ENCODE measurements at places on chromosomes 1 and 21.
A peak's percentile ranks its signal among the peaks of the same experiment; 100 is the strongest.

DNA sequence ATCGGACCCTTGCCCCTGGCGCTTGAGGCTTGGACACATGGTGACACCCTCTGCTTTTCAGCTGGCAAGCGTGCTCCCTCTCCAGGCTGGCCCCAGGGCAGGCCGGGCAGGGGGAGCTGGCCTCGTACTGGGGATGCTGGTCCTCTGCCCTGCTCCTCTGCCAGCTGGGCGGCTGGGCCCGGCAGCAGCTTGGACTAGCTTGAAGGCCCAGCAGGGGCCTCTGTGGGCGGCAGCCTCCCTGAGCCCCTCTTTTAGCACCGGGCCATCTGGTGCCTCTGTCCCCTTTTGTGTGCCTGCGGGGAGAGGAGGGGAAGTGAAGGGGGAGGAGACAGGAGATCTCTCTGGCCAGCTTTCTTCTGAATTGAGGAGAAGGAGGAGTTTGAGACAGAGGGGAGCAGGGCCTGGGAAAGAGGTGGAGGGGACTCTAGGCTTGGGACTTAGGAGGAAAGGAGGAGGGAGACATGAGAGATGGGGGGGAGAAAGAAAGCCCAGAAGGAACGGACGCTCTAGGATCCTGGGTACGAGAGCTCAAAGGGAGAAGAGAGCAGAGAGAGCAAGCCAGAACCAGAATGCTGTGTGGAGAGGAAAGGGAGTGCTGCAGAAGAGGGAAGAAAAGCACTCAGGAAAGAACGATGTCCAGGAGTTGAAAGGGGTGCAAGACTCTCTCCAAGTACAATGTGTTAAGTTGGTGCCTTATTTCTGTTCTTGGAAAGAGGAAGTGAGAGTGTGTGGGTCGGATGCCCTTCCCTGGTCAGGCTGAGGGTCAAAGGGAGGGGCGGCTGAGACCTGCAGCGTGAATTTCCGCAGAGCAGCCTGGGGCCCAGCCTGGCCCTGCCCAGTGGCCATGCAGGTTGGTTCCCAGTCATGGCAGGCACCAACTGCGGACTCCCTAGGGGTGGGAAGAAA lies 40.3 kb downstream of the IER5 start:
- peaks cover 7% of the 10 kb centered on the region for H3K27me3 ChIP-seq
- peaks cover 60% of the 10 kb centered on the region for H3K4me1 ChIP-seq
- H3K36me3 ChIP-seq = no peaks in the 10 kb centered on the region

DNA sequence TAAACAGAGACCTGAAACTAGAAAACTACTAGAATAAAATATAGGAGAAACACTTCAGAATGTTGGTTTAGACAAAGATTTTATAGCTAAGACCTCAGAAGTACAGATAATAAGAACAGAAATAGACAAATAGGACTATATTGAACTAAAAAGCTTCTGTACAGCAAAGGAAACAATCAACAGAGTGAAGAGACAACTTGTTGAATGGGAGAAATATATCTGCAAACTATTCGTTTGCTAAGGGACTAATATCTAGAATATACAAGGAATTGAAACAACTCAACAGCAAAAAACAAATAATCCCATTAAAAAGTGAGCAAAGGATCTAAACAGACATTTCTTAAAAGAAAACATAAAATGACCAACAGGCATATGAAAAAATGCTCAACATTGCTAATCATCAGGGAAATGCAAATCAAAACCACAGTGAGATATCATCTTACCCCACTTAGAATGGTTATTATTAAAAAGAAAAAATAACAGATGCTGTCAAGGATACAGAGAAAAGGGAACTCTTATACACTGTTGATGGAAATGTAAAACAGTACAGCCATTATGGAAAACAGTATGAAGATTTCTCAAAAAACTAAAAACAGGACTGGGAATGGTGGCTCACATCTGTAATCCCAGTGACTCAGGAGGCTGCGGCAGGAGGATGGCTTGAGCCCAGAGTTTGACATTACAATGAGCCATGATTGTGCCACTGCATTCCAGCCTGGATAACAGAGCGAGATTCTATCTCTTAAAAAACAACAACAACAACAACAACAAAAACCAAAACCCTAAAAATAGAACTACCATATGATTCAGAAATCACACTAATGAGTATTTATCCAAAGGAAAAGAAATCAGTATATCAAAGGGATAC lies 37.3 kb upstream of the ZSWIM5 start:
- H3K36me3 ChIP-seq = peaks cover 45% of the 10 kb centered on the region
- H3K4me1 ChIP-seq = no peaks in the 10 kb centered on the region
- H3K4me3 ChIP-seq = no peak overlapping the region
- H3K27me3 ChIP-seq = peaks cover 3% of the 10 kb centered on the region

DNA sequence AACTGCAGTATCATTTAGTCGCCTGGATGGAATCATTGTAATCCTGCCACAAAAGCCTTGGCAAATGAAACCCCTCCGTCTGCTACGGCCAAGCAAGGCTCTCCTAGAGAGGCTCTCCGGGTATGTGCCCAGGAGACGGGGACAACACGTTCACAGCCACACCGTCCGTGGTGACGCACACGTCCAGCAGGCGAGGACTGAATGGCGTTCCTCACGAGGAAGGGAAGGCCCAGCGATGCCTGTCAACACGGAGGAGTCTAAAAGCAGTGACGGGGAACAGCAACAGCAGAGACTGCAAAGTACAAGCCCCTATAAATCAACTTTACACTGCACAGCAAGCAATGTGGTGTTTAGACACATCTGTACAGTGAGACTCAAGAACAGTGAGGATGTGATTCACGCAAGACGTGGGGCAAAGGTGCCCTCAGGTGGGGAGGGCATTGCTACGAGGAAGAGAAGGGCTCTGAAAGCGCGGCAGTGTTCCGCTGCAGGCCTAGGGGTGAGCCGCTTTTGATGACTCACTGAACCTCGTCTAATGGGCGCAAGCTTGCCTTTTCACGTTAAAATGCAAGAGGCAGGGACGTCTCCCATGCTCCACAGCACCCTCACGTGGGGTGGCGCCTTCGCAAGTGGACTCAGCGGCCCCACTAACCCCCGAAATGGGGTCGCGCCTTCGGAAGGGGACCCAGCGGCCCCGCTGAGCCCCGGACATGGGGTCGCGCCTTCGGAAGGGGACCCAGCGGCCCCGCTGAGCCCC lies 6.8 kb downstream of the WRAP73 start:
- H3K36me3 ChIP-seq = peaks cover 21% of the 10 kb centered on the region
- H3K4me3 ChIP-seq = no peak overlapping the region
- DNase-seq = peak; percentile 10
- H3K27me3 ChIP-seq = no peaks in the 10 kb centered on the region
- H3K27ac ChIP-seq = peak overlapping the region; percentile 86

DNA sequence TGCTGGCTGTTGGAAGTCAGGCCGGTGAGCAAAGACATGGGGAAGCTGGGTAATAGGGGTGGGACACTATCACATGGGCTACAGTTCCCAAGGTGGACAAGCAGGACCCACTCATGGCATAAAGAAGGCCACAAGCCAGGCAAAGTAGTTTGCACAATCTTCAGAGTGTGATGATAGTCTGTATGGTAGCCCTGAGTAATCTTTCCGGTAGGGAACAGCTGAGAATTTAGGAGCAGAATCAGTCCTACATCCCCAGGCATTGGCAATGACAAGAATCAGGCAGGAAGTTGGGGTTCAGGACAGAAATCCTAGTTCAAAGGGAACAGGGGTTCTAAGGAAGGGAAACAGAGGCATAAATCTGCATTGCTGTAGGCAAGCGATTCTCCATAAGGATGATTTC lies 23.9 kb upstream of the SPATA6 start:
- no peak overlapping the region for H3K27ac ChIP-seq
- H3K36me3 ChIP-seq = no peaks in the 10 kb centered on the region

DNA sequence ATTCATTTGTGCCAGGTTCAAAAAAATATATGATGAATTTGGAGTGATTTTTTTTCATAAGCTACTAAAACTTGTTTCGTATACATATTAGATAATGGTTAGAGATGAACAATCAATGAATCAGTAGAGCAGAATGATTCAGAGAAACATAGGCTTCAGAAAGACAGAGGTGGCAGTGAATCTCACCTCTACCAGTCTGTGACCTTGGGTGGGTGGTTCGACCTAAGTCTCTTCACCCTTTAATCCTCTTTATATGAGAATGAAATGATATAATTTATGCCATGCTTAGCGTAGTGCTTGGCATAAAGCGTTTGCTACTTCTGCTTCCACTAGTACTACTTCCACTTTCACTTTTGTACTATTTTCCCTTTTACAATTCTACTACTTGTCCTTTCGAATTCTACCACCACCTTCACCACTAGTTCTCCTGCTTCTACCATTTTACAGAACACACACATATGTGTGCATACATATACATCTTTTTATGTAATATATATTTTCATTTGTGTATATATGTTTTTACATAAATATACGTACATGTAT lies 45.1 kb downstream of the FYB2 start:
- DNase-seq = no peak
- H3K4me3 ChIP-seq = no peak overlapping the region
- no peak overlapping the region for H3K27ac ChIP-seq
- H3K27me3 ChIP-seq = no peaks in the 10 kb centered on the region
- no peaks in the 10 kb centered on the region for H3K36me3 ChIP-seq

- H3K36me3 ChIP-seq = no peaks in the 10 kb centered on the region
- no peak overlapping the region for H3K4me3 ChIP-seq
- no peak overlapping the region for H3K27ac ChIP-seq
- DNase-seq = no peak
- peaks cover 60% of the 10 kb centered on the region for H3K4me1 ChIP-seq
Observed at GRCh38 chr21:29305068-29305467, 6.3 kb downstream of the BACH1 start.

DNA sequence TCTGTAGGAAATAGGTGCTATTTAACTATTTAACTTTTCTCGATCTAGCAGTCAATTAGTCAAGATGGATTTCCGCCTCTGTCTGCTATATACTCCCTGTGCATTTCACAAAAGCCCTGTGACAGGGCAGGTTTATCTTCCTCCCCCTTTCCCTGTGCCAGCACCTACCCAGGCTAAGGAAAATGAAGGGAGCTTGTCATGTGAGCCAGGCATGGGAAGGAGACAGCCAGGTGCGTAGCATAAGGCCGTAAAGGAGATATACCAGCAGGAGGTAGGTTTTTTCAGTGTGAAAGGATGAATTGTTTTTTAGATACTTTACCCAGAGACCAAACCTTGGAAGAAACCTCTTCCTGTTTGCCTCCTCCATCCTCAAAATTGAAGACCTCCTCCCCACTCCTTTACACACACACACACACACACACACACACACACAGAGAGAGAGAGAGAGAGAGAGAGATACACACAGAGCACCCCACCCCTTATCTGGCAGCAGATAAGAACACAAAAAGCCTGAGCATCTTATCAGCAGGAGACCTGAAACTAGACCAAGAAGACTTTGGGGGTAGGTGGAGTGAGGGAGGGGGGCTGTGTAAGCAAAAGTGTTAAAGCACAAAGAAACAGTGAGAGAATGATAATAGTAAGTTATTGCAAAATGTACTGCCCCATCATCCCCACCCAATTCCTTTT lies 12.0 kb upstream of the TARBP1 start:
- no peaks in the 10 kb centered on the region for H3K36me3 ChIP-seq
- no peak overlapping the region for H3K4me3 ChIP-seq
- no peak for DNase-seq
- no peak overlapping the region for H3K27ac ChIP-seq
- H3K4me1 ChIP-seq = peaks cover 31% of the 10 kb centered on the region
- H3K27me3 ChIP-seq = peaks cover 22% of the 10 kb centered on the region

DNA sequence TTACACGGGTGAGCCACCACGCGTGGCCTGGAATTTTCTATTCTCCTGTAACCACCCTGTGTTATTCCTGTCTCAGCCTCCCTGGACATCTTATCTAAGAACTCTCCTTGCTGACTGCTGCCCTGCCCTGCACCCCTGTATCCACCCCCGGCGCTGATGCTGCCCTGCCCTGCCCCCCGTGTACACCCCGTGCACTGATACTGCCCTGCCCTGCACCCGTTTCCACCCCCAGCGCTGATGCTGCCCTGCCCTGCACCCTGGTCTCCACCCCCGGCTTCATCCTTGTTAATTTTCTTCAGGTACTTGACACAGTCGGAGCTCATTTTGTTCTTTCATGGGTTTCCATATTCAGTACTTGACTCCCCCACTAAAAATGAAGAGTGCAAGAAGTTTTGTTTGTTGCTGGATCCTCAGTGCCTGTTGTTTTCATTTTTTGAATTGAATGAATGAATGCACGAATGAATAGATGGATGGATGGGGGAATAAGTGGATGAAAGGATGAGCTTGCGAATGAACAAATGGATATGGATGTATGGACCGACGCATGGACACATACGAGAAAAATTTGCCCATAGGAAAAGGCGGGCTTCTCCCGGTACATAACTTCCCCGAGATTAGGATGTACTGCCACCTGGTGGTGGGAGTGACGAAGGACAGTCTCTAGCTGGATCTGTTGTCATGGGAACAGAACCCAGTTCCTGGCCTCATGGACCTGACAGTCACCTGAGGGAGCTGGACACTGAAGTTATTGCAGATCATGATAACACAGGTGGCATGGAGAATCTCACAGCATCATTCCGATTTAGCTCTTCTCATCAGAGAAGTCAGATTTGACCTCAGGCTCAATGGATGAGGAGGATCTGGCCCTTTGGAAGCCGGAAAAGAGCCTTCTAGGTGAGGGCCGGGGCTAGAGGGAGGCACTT lies 14.9 kb downstream of the AADACL4 start:
- peaks cover 15% of the 10 kb centered on the region for H3K4me1 ChIP-seq
- H3K27me3 ChIP-seq = peaks cover 16% of the 10 kb centered on the region
- H3K27ac ChIP-seq = no peak overlapping the region
- H3K4me3 ChIP-seq = no peak overlapping the region

DNA sequence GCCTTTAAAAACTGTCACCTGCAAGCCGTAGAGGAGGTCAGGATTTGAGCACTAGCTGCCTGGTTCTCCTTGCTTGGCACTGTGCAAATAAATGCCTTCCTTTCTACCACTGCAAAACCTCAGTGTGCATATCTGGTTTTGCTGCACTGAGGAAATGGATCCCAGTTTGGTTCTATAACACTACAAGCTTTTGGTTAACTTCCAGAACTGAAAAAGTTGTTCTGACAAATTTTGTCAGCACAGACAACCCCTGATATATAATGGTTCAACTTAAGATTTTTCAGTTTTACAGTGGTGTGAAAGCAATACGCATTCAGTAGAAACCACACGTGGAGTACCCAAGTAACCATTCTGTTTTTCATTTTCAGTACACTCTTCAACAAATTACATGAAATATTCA lies 29.8 kb upstream of the GALNT2 start:
- no peaks in the 10 kb centered on the region for H3K27me3 ChIP-seq
- no peak for DNase-seq
- no peaks in the 10 kb centered on the region for H3K36me3 ChIP-seq

DNA sequence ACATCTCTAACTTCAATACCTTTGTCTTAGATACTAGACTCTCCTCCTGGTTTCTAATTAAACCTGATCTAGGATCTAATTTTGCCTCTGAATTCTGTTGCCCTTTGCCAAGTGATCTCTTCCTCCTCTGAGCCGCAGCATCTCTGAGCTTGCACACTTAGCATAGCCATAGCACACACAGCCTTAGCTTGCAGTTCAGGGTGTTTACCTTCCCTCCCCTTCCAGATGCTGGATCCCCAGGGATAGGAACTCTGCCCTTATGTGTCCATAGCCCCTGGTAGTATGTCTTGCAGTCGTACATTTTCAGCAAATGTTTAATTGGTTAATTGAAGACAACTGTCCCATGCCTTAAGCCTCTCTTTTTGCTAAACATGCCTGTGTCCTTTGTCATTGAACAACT lies 30.3 kb downstream of the SELL start:
- H3K27me3 ChIP-seq = peaks cover 18% of the 10 kb centered on the region
- peaks cover 24% of the 10 kb centered on the region for H3K4me1 ChIP-seq
- H3K27ac ChIP-seq = no peak overlapping the region
- H3K36me3 ChIP-seq = no peaks in the 10 kb centered on the region

Measured in WTC11 (cell line).